Pericardium fibroblast (primary cell): ENCODE measurements at places on chromosomes 12 and 14. TPM values are rescaled to one million over a fixed set of nuclear protein-coding genes. Genes with fewer than 3 reads are reported as not detected.

The DHRS4L2 gene
- total RNA-seq: 10.5 and 19.1 TPM in 2 replicates

The AMN gene
- total RNA-seq: 0.17 and 12.4 TPM in 2 replicates

The RTL1 gene
- not detected in 2 replicates for total RNA-seq

The YARS2 gene
- total RNA-seq: 15.9 and 19.7 TPM in 2 replicates
